Activated B cell treated with CpG ODN at 0.5 μM for 24 hours (primary cell): ENCODE measurements at places on chromosomes 11 and 22. TPM values are rescaled to one million over a fixed set of nuclear protein-coding genes. Genes with fewer than 3 reads are reported as not detected.

DNA sequence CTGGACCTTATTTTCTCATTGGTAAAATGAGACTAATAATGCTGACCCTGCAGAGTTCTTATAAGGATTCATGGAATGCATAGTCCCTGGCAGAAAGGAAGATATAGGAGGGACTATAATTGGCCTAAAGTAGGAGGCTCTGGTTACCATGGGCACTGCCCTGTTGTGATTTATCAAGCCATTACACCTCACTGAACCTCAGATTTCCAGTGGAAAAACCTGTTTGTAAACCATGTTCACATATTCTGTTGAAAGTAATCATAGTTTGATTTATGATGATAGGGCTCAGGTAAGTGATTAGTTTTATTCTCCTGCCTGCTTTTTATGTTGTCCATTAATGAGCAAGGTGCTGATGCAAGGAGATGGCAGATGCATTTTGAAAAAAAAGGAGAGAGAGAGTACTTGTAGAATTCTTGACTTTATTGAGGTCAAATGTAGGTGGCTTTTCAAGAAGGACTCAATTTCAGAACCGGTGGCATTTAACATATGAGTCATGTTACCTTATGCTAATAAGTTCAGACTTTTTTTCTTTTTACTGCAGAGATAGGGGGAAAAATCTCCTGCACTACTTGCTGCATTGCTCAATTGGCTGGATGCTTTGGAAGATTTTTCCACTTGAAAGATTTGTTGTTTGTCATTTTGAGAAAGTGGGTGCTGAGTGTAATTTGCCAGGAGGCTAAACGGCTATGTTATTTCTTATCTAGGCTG, 14.6 kb downstream of the NF2 start:
- no peak for DNase-seq

- DNase-seq, result no peak
Measured at GRCh38 chr11:31856248-31856647, 45.1 kb upstream of the PAX6 start.

The CSNK2A3 gene
- total RNA-seq, result 0.24 and 0.91 TPM in 2 replicates

GRCh38 chr11:74139151-74139918, 31.5 kb downstream of the C2CD3 start:
- no peak for DNase-seq

- no peak for DNase-seq
Measured at GRCh38 chr11:44623341-44623730, 57.9 kb downstream of the CD82 start.

The TTC12 gene
- 21.3 and 25.2 TPM in 2 replicates for total RNA-seq

The SCUBE2 gene
- not detected in 2 replicates for total RNA-seq

DNA sequence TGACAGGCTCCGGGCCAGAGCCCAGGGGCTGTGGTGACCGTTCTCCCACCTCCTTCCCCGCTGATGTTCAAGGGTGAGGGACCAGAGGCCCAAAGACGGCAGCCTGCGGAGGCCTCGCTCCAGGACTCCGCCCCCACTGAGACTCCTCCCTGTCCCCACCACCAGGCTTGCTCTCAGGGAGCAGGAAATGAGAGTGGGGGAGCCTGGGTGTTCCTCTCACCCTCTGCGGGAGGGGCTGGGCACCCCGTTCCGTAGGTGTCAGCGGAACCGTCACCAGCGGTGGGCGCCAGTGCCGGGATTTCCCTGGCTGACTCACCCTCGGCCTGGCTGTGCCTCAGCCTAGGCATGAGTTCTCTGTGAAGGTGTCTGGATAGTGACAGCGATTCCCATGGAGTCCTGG, 15.7 kb downstream of the DAGLA start:
- peak; percentile 49 for DNase-seq

GRCh38 chr22:31614781-31615490, 47.1 kb downstream of the PISD start:
- no peak for DNase-seq

DNA sequence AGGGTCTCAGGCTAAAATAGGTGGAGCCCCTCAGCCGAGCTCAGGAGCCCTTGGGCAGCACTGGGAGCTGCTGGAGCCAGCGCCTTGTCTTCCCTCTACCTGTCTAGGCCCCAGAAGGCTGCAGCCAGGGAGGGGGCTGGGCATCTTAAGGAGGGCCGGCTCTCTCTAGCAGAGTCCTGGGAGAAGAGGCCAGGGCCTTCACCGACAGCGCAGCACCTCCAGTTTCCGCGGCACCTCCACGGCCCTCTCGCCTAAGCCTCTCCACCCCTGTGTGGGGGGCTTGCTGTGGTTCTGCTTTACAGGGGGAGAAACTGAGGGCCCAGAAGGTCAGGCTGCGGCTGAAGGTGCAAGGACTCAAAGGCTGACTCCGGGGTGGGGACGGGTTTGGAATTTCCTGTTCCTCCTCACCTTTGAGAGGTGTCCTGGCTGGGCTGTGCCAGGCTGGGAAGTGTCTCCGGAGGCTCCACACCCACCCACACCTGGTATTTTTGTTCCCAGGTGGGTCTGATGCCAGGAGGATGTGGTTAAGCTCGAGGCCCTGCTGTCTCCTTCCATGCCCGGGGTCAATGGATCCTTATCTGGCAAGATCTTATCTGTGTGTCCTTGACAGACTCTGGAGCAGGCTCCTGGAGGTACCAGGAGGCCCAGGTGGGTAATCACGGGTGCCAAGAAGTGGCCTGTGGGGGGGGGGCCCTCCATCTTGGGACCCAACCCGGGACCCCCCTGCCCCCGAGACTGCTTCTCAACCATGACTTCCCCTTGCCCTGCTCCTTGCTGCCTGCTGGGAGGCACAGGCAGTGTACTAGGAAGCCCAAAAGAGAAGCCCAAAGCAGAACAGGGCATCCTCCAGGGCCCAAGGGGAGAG, 95.3 kb upstream of the FGF3 start:
- no peak for DNase-seq

DNA sequence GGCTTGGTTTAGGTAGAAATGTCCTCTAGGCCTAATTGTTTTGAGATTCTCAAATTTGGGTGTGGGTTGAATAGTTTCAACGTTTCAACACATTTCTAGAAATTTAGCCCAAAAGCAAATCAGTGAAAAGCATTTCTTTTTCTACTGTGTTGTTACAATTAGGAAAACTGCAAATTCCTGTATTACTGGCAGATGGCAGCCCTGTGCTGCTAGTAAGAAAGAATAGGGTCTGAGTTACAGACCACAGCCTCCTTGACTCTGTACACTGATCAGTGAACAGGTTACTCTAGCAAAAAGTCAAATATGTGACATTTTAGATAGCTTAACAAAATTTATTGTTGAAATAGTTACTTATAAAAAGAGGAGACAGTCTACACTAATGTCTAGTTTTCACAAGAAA, 703.0 kb downstream of the JRKL start:
- DNase-seq, result no peak

The SCGB1D2 gene
- not detected in 2 replicates for total RNA-seq
